ENCODE measurements at places on chromosomes 11 and 22.

GRCh38 chr22:42116848-42117424 lies 13.7 kb downstream of the CYP2D6 start:
- no peak for DNase-seq

DNA sequence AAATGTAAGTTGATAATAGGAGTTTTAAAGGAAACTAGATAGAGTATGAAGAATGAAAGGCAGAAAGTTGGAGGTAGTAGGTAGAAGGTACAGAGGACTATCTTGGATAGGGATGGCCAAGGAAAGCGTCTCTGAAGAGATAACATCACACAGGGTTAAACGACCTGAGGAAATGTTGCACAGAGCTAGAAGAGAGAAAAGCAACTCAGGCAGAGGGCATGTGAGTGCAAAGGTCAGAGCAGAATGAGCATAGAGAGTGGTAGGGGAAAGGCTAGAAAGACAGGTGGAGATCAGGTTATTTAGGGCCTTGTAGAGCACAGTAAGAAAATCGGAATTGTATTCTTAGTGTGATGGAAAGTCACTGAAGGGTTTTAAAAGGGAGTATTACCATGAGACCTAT lies 232.0 kb downstream of the SOX6 start:
- DNase-seq = no peak

GRCh38 chr11:64028398-64029115 lies 7.2 kb upstream of the FLRT1 start:
- no peak for DNase-seq

GRCh38 chr11:79237703-79238102 lies 203.1 kb downstream of the TENM4 start:
- peak; percentile 76 for DNase-seq

DNA sequence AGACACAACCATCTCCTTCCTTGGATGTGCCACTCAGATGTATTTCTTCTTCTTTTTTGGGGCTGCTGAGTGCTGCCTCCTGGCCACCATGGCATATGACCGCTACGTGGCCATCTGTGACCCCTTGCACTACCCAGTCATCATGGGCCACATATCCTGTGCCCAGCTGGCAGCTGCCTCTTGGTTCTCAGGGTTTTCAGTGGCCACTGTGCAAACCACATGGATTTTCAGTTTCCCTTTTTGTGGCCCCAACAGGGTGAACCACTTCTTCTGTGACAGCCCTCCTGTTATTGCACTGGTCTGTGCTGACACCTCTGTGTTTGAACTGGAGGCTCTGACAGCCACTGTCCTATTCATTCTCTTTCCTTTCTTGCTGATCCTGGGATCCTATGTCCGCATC lies 489 bp downstream of the OR10A4 start:
- no peak for DNase-seq

DNA sequence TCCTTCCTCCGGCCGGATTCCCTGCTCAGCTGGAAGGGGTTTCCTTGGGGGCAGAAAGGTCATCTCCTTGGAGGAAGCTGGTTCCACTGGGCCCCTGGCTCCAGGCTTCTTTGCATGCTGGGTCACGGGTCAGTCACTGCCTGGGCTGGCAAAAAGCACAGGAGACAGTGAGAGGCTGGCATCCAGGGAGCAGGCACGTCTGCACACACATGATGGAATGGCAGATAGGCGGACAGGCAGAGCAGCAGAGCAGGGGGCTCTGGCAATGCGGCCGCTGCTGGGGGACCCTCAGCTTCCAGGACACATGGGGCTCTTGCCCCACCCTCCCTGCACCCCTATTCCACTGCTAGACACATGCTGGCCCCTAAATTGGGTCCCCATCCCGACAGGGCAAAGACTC lies 40.4 kb downstream of the C11orf58 start:
- no peak for DNase-seq

GRCh38 chr11:128688031-128688713 lies 5.7 kb upstream of the FLI1 start:
- DNase-seq = no peak

DNA sequence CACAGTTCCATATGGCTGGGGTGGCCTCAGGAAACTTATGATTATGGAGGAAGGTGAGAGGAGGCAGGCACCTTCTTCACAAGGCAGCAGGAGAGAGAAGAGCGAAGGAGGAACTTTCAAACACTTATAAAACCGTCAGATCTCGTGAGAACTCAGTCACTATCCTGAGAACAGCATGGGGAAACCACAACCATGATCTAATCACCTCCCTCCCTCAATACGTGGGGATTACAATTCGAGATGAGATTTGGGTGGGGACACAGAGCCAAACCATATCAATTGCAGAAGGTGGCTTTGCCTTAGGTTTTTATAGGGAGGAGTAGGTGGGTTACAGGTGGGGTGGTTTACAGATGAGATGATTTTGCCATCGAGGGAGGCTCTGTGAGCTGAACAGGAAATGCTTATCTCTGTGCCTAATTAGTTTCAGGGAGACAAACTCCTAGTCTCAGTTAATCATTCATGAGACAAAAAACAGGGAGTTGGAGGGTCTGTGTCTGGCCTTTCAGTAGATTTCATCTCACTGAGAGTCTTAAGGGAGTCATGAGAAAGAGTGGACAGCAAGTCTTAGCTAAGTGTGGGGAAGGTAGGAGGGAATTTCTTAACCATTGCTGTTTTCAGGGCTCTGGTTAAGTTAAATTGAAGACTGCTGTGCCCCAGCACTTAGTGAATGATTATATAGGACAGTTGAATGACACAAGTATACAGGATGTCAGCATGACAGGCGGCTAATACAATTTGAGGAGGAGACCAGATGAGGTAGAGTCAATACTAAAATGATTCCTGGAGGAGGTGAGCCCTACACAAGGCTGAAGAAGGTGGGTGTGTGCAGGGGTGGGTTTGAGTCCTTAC lies 47.7 kb downstream of the CWC15 start:
- DNase-seq = no peak

DNA sequence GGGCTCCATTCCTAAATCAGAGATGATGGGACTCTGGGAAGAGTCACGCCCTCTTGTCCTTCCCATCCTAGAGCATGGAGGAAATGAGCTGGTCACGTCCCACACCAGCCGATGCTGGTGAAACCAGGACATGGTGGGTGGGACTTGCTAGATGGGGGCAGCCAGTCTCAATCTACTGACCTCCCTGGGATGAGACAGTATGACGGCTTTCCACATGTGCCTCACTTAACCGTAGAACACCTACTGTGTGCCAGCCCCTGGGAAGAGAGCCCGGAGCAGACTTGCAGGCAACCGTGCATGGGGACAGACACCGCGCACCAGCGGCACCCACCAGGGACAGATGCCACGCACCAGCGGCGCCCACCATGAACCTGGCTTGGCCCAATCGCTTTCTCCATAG lies 3.8 kb downstream of the OSBPL5 start:
- DNase-seq = no peak

DNA sequence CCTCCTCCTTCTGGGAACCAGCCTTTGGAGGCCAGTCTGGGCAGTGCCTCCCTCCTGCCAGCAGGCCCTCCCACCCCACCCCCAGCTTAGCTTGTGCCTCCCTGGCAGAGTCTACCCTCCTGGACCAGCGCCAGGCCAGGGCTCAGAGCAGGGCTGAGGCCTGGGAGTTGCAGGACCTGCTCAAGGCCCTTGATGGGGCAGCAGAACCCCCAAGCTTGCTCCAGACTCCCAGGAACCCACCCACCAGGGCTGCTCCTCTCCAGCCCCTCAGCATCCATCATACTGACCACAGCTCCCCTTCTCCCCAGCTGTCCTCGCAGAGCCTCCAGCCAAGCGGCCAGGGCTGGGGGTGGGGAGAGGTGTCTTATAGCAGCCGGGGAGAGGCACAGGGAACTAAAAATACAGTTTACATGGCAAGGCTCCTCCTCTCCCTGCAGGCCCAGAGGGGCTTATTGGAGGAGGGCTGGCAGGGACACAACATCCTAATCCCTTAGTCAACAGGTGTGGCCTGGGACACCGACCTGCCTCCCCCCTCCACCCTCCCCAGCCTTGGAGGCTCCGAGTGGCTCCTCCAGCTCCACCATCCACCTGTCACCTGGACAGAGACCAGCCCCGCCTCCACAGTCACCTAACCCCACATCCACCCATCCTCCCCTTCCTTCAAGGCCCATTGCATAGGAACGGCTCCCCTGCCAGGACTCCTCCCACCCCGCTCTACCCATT lies 5.2 kb upstream of the MB start:
- DNase-seq = no peak

DNA sequence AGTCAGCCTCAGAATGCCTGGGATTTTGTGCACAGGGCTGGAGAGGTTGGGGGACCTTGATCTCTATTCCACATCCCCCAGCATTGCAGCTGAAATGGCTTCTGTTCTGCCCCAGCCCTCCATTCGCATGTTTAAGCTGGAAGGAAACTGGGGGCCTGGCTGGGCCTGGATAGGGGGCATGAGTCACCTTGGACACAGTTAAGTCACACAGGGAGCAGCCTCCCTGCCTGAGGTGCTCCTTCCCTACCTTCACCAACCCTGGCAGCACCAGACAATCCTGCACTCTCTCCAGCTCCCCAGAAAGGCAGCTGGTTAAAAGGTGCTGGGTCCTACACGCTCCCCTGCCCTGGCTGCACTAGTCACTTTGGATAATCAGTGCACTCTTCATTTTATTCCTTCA lies 763 bp downstream of the SMIM45 start:
- no peak for DNase-seq

DNA sequence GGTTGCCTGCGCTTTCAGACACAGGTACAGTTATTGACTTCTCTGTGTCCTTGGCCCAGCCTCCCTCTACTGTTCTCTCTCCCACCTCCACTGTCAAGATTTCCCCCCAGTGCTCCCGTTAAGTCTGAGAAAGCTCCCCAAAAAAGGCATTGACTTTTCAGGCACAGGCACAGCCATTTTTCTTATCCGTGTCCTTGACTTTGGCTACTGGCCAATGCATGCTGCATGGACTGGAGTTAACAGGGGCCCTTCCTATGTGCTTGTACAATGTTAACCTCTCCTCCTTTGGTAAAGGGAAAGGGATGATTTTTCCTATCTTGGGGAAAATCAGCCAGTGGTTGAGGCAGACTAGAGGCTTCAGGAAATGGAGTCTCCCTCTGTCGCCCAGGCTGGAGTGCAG lies 4.3 kb downstream of the APOL5 start:
- DNase-seq = no peak

- no peak for DNase-seq
Measured at GRCh38 chr11:45260071-45260470, 26.1 kb downstream of the SYT13 start.
